Activated CD4-positive, alpha-beta memory T cell treated with anti-CD3 and anti-CD28 coated beads for 36 hours (primary cell): ENCODE measurements at places on chromosomes 1 and 21. TPM values are rescaled to one million over a fixed set of nuclear protein-coding genes. Genes with fewer than 3 reads are reported as not detected.

DNA sequence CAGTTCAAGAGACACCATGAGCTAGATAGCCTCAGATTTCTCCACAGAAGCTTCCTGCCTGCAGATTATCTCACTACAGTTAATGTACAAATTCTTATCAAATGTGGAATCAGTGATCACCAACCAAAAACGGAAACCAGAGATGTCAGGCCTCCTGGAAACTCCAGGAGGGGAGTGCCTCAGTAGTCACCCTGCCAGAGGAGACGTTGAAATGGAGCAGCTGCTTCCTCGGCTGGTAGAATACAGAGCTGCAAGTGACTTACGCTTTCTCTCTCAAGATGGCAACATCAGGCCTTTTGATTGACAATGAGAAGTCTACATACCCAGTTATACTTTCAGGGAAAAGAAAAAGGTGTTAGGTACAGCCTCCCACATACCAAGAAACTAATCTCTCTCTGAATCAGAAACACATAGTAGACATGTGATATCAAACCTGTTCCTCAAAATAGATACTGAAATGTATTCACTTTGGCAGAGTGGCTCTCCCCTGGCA, 52.2 kb downstream of the ACP6 start:
- DNase-seq: peak; percentile 70

DNA sequence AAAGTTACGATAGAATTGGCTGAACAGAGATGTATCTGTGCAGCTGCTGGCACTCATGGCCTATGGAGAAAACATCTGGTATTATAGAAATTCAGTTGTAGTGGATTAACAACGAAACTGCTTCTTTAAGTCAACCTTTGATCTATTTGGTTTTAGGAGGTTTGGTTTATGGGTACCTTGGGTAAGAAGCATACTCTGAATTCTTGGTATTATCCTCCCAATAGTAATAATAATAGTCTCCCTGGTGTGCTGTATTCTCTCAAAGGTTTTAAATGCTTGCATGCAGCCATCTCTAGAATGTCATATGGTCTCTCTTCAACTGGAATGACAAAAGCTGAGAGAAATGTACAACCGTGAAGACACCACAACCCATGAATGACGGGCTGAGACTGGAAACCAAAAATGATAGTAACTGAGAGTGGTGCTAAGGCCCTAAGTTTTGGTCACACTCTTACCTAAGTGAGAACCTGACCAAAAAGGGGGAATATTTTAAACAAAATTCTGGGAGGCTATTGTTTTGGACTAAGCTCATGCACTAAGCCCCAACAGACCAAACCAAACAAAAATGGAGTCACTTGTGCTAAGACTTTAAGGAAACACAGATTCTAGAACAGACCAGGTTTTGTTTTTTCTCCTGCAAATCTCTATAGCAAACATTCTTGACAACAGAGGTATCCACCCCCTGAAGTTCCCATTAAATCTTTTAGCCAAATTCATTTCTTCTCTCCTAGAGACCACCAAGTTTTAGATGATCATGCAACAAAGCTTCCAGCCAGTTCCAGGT, 17.6 kb upstream of the TMEM61 start:
- DNase-seq: no peak

DNA sequence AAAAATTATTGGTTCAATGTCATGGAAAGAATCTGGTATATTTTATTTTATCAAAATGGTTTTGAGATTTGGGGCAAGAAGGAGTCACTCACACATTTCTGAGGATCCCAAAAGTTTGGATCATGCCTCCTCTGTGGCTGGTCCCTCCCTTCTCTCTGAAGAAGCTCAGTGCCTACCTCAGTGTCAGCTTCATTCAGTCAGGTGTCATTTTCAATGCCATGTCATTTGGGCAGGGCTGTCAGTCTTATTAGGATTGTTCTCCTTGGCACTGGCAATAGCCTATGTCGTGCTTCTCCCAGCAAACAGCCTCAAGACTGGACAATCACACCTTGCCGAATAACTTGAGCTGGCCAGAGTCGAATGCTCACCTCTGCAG, 264.5 kb upstream of the CAMK1G start:
- DNase-seq: no peak

GRCh38 chr1:46581681-46582455, 22.2 kb downstream of the MKNK1 start:
- peak; percentile 32 for DNase-seq

DNA sequence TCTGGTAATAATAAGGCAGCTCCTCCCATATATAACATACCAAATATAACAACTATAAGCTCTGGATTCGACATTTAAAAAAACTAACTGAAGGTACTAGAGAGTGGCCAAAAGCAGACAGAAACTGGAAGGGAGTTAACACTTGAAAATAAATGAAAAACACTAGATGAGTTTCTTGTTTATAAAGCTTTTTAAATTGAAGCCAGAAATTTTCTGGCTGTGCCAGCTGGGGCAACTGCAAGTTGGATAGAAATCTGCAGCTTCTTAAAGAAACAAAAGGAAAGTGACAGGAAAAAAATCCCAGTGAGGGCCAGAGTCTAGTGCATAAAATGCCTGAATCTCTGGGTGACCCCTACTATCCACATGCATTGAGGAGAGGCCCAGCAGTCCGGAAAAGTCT, 432.7 kb downstream of the SMYD3 start:
- DNase-seq: no peak

- no peak for DNase-seq
Measured at GRCh38 chr1:92909321-92909720, 51.9 kb downstream of the DIPK1A start.

DNA sequence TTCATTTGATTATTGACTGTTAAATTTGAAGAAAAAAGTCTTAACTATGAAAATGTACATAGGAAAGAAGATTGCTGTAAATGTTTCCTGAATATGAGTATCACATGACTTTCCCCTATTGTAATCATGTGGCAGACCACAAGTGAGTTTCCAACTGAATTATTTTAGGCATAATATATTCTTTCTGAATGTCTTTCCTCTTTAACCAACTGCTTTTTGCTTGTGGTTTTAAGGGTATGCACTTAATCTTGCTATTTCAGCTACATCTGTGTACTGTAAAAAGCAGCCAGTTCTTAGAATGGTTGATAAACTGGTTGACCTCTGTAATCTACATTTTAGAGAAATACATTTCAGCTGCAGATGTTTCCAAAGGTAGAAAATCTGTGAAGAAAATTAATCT, 400.7 kb downstream of the NEGR1 start:
- no peak for DNase-seq

- DNase-seq: peak; percentile 2
Measured at GRCh38 chr1:53350853-53351767, 23.2 kb upstream of the LRP8 start.

GRCh38 chr1:226908913-226909312, 31.2 kb upstream of the COQ8A start:
- no peak for DNase-seq

Gene ARHGEF16
- total RNA-seq: 0.24 TPM

Gene BTBD8
- 2.9 TPM for total RNA-seq

Gene MYCL
- not detected for total RNA-seq

Gene THRAP3
- 135 TPM for total RNA-seq

Gene TMEM63A
- total RNA-seq: 52.2 TPM
